Left kidney (tissue), 8 donors: ENCODE measurements at places on chromosomes 12 and 14.

- DNase-seq, result peak; percentile 46
Measured at GRCh38 chr12:108457006-108457733, 57.9 kb upstream of the FICD start.

- DNase-seq, result no peak
Measured at GRCh38 chr14:100715332-100715731, 11.4 kb upstream of the DLK1 start.

DNA sequence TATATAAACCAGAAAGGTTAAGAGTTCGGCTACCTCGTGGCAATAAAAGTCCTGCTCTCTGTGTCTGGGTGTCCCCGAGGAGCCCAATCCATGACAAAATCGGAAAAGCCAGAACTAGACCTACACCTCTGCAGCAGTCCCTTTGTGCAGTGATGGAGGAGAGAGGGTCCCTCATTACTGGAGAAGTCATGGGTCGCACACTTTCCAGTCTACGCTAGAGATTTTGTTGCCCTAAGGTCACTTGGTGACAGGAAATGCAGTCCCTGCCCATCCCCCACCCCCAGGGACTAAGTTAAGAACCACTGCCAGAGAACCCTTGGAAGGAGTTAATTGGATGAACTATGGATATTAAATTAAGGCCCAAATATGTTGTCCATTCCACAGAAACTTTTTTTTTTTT, 104.4 kb upstream of the ATF7IP start:
- DNase-seq, result no peak

GRCh38 chr14:56754921-56755320, 55.4 kb downstream of the OTX2 start:
- DNase-seq, result no peak

DNA sequence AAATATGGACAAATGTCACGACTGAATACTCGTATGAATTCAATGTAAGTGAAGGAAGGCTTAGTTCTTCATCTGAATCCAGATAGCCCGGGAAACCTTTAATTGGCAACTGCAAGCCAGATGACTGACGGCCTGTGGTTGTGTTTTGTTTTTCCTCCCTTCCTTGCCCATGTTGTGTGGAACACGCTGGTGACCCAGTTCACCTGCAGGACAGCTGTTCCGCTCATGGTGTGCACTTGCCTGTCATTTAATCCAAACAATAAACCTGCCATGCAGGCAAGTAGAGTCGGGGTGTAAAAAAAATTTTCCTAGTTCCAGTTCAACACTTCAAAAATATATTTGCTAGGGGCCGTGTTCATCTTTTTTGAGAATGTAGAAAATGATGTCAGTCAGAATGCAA, 88.0 kb downstream of the TMEM132D start:
- no peak for DNase-seq

- DNase-seq, result peak; percentile 54
Measured at GRCh38 chr12:3148366-3149000, 71.3 kb downstream of the TSPAN9 start.

GRCh38 chr14:75982266-75983018, 647 bp upstream of the TGFB3 start:
- peak; percentile 85 for DNase-seq

- DNase-seq, result peak; percentile 65
Measured at GRCh38 chr12:51970904-51971646, 19.6 kb downstream of the ACVR1B start.

DNA sequence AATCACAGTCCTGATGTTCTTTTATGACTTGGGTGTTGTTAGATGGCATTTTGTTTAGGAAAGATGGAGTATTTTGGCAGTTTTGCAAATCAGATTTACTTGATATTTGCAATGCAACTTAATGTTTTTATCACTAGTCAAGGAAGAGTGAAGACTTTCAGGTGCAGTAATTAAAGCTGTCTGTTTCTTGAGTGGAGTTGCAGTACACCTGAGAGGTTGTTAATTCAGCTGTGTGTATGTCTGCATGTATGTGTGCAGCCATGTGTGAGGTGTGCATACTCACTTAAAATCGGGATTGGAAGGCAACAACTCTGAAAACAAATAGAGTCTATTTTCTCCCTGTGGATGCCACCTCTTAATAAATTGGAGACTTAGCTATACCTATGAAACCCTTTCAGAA, 94.5 kb downstream of the RMST start:
- no peak for DNase-seq

DNA sequence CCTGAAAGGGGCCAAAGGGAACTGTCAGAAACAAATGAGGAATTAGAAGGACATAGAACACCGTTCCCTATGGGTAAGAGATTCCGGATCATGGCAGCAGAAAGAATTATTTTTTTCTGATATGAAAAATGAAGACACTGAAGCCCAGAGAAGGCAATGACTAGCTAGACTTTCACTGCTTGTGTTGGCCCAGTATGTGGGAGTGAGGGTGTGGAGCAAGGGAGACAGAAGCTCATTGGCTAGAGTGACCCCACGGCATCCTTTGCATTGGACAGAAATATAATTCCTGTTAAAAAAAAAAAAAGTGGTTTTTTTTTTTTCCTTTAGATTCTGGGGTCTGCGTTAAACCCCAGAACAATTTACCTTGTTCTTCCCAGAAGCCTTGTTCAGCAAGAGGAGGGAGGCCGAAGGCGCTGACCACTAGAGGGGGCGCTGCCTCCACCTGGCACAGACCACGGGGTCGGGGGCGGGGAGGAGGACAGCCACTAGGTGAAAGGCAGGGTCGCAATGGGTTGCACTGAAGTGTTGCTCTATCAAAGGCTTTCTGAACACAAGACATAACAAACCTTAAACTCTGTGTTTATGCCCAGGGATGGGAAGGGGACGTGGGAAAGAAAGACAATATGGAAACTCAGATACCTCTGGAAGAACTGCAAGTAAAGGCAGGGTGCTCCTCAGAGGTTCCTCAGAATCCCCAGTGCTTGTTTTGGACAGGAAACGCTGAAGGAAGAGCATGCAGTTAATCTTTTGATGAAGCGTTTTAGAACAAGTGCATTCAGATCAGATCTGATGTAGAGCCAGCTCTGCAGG, 156.8 kb downstream of the KCNA5 start:
- no peak for DNase-seq

DNA sequence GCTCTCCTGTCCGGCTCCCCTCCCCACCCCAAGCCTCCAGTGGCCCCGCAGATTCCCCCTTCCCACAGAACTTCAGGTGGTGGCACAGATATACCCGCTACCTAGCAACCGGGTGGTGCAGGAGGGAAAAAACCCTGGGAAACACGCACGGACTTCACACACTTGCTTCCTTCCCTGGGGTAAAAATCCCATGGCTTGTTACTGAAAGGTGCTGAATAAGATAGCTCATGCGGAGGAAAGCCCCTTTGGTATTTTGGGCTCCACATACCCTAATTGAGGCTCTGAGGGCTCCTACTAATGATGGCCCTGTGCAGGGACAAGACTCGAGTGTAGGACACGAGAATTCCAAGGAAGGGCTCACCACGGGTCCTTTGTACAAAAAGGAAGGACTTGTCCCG, 869 bp upstream of the RIMBP2 start:
- DNase-seq, result no peak

- no peak for DNase-seq
Measured at GRCh38 chr14:60945984-60946383, 34.9 kb downstream of the TRMT5 start.
